RCC 7860 (cell line): ENCODE measurements at places on chromosomes 2 and 18.

DNA sequence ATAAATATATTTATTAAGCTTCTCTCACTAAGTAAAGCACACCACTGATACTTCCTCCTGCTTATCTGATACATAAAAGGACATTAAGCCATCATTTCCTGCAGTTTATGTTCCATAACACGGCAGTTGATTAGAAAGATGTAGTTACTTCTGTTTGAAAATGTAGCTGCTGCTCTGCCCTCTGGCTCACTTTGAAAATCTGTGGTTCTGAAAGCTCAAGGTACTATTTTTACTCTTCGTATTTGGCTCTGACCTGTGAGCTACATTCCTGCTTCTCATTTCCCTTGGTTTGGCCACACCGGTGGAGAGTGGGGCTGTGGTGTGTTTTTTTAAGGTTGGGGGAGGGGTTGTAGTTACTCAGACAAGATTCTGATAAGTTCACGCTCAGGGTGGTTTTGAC is 12.8 kb upstream of the TTN start:
- DNase-seq, result no peak

DNA sequence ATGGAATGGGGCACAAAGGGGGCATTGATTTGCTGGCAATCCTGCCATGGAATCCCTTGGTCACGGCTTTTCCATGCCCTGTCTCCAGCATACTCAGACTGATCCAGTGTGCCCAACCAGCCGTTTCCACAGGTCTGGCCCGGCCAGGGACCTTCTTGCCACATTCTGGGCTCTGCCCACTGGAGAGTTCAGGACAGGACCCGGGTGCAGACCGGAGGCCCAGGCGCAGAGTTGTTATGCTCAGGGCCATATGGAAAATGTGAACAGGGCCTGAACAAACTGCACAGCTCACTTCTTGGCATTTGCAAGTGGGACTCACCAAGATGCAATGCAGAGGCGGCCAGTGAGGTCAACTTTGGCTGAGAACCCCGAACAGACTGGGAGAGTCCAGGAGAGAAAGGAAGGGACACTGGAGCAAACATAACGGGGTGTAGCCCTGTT is 15.6 kb upstream of the ASAP2 start:
- no peak for DNase-seq

GRCh38 chr2:239858179-239858578 is 167.0 kb downstream of the NDUFA10 start:
- DNase-seq, result no peak

- DNase-seq, result no peak
Observed at GRCh38 chr18:28078298-28078697, 98.6 kb downstream of the CDH2 start.

DNA sequence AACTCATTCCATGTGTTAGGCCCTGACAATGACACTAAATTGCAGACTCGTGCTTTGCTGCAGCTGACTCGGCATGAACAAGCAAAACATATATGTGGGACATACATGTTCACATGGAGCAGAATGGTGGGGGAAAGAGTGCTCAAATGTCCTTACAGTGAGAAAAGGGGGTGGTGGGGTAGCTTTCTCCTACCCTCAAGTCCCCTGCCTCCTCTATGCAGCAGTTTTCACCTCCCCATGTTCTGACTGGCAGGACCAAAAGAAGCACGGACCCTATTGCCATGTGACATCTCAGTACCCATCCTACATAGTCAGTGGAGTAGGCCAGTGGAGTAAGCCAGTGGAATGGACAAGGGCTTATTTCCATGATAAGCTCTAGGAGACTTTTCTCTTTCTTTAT is 259.3 kb downstream of the TTC32 start:
- no peak for DNase-seq

DNA sequence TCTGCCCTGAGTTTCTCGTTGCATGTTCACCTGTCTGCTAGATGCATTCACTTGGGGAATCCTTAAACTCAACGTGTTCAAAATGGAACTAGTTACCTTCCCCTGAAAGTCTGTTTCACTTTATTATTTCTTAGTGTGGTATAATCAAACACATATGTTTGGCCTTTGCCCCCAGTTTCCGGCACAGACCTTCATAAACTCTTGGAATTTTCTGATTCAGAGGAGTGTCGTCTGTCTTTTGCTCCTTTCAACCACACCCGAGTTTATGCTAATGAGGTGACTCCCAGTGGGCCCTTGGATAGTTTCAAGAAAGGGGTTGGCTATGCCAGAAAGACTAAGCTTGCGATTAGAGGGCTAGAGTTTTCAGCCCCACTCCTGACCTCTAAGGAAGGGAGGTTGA is 198.9 kb downstream of the CDCA7 start:
- no peak for DNase-seq

GRCh38 chr2:223563462-223563861 is 38.7 kb downstream of the SCG2 start:
- peak; percentile 81 for DNase-seq

- peak; percentile 94 for DNase-seq
Observed at GRCh38 chr18:22282311-22283115, 113.1 kb downstream of the GATA6 start.

DNA sequence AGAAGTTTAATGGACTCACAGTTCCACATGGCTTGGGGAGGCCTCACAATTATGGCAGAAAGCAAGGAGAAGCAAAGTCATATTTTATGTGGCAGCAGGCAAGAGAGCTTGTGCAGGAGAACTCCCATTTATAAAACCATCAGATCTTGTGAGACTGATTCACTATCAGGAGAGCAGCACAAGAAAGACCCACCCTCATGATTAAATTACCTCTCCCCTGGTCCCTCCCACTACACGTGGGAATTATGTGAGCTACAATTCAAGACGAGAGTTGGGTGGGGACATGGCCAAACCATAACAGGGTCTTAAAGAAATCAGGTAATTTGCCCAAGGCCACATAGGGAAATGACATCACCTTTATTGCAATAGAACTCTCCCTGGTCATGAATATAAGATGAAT is 1073.3 kb upstream of the ACVR2A start:
- no peak for DNase-seq

DNA sequence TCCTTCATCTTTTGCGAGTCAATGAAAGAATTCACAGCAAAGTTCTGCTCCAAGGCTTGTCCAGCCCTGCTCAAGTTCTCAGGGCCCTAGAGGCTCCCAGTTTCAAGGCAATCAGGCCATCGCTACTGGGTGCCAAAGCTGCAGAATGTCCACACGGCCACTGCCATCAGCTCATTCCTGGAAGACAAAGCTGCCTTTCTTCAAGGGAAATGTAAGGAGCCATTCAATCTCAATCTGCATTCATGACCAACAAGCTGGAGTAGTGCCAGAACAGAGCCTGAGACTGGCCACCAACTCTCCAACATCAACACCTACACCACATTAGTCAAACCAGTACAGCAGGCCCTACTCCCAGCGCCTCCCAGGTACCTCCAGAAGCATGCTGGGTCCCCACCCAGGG is 202.2 kb downstream of the TCF4 start:
- DNase-seq, result no peak

DNA sequence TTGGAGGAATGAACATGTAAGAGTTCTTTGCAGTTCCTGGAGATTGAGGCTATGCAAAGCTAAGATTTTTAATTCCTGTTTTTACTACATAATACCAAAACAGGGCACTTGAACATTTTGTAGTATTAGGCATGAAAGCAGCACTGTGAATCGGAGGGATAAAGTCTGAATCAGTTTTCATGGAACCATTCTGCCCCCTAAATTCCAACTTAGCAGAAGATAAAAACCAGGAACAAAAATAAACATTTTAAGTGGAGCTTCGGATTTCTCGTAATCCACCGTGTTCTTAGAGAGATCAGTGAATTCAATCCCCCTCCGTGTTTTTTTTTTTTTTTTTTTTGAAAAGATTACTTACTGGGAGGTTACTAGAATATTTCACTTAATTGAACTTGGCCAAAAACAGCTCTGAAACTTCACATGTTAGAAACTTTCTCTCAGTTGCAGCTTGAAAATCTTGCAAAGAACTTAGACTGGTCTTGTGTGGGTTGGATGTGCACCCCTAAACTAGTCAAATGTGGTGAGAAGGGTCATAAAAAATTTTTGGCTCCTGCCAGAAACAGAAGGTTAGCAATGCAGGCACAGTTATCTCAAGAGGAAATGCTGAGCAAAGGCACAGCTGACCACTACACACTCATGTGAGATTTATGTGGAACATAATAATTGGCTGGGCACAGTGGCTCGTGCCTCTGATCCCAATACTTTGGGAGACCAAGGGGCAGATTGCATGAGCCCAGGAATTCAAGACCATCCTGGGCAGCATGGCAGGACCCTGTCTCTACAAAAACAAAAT is 145.4 kb upstream of the RNF152 start:
- no peak for DNase-seq

DNA sequence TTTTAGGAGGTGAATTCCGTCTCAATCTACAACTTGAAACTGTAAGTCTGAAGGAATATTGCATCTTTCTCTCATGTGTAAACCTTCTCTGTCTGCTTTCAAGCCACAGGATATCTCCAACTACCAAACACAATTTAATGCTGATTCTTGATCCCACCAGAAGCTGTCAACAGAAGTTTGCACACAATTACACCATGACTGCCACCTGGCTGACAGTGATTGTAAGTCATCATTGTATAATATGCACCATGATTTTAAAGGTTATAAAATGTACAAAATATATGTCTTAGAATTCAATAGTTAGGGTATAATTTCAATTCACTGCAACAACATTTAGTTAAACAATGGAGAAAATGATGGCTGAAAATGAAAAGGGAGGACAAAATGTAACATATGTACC is 18.4 kb downstream of the PREPL start:
- peak; percentile 24 for DNase-seq

DNA sequence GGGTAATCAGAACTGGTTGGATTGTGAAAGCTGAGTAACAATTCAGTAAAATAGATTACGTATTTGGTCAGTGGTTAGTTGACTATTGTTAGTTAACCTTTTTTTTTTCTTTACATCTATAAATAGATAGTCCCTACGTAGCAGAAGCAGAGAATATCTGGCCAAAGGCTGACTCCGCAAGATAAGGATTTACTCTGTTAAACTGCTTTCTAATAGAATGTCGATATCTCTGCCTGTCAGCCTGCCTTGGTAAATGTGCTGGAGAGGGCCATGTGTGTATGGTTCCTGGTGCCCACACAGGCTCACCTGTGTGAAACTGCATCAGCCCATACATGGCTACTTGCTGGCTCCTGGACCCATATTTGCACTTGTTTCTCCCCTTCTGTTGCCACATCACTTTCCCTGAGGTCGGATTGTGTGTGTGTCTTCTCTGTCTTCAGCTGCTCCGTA is 94.4 kb downstream of the CRIM1 start:
- DNase-seq, result peak; percentile 68

GRCh38 chr18:56807901-56808300 is 156.7 kb downstream of the WDR7 start:
- DNase-seq, result no peak

GRCh38 chr2:23460228-23460627 is 75.2 kb downstream of the KLHL29 start:
- no peak for DNase-seq

DNA sequence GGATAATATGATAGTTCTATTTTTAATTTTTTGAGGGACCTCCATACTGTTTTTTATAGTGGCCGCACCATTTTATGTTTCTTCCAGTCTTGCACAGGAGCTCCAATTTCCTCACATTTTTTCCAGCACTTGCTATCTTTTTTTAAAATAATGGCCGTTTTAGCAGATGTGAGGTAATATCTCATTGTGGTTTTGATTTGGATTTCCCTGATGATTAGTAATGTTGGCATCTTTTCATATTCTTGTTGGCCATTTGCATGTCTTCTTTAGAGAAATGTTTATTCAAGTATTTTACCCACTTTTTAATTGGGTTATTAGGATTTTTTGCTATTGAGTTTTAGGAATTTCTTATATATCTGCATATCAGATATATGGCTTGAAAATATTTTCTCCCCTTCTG is 29.9 kb upstream of the NAPG start:
- no peak for DNase-seq

DNA sequence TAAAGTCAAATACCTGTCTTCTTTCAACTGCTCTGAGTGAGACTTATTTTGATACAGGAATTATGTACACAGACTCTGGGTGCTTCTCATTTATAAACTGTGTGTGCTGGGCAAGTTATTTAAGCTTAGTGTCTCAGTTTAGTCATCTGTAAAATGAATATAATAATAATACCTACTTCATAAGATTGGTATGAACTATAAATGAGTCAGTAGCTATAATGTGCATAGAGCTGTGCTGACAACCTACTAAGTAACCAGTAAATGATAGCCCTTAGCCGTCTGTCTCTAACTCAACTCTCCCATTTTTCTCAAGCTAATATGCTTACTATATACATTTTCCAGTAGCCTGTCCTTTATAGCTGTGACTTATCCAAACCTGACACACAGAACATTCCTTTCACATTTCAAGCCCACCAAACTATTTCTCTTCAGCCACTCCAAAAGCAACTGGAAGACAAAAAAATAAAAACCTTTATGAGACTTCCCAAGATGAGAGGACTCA is 319.8 kb downstream of the ETAA1 start:
- no peak for DNase-seq

DNA sequence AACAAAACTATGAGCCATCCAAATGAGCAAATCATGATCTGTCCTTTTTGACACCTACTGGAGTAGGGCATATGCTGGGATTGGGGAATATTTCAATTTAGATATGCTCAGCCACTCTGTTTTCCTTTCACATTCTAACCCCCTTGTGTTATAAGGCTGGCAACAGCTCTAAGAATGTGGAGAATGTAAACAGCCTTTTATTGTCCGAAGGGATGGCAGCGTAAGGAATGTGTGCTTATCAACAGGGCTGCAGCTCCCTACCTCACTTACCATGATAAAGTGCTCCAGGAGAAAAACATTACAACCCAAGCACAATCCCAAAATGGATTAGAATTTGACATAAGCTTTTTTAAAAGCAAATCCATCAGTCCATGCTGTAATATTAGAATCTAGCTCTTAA is 2.2 kb downstream of the NXPH2 start:
- DNase-seq, result no peak

- DNase-seq, result no peak
Observed at GRCh38 chr2:98269830-98270229, 76.4 kb upstream of the CNGA3 start.

GRCh38 chr2:55361465-55362189 is 58.0 kb downstream of the CCDC88A start:
- DNase-seq, result no peak
